Inflammatory macrophage (primary cell): ENCODE measurements at places on chromosomes 13 and 19.
A peak's percentile ranks its signal among the peaks of the same experiment; 100 is the strongest.

GRCh38 chr19:14826006-14826405 lies 9.0 kb downstream of the OR7A5 start:
- DNase-seq = no peak

GRCh38 chr13:55705971-55706370 lies 1434.7 kb upstream of the PRR20A start:
- no peak for DNase-seq

DNA sequence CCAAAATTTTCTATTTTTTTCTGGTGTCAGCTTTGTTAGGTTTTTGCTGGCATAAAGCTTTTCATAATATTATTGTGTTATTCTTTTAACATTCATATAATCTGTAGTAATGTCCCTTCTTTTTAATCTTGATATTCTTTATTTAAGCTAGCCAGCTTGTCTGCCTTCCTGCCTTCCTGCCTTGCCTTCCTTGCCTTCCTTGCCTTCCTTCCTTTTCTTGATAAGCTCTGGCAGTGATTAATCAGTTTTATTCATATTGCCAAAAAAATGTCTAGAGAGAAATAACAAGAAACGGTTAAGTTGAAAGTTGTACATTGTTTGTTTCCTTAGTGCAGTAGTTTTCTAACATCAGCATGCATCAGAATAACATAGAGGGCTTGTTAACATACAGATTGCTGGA lies 257.5 kb downstream of the MAB21L1 start:
- no peak for DNase-seq

DNA sequence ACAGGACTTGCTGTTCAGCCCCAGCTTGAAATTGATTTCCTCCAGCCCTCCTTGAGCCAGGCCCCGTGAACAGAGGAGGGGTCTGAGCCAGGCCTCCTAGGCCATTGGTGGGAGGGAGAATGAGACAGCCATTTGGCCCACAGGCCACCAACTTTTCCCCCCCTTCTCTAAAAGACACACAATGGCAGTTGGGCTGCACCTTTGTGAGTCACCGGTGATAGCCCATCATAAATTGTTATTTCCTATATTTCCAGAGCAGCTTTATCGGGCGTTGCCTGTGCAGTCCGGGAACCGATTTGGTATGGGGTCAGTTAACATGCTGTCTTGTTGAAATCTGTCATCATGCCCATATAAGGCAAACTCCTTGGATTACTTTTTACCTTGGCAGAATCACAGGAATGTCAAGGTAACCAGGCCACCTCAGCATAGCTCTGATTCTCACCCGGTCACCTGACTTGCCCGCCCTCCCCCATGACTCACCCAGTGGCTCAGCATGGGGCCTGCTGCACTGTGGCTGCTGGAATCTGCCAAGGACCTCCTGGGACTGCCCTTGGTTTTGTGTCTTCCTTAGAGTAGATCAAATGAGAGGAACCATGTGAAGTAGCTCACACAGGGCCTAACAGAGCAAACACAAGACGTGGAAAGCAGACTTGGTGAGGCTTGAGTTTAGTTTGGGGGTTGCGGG lies 36.1 kb downstream of the ACTN4 start:
- peak; percentile 50 for DNase-seq

DNA sequence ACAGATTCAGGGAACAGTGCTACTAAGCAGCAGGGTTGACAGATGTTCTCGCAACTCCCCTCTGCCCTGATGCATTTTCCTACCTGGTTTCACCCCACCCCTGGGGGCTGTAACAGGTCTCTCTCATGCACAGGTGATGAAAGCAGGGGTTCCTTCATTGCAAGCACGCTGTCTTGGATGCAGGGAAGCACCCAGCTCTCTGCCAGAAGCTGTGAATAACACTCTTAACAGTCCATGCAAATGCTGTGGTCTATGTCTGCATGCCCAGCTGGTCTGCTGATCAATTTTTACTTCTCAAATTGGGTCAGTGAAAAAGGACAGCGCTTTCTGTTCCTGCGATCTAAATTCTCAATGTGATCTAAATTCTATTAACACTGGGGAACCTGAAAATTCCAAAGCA lies 246.3 kb upstream of the TSHZ3 start:
- no peak for DNase-seq

DNA sequence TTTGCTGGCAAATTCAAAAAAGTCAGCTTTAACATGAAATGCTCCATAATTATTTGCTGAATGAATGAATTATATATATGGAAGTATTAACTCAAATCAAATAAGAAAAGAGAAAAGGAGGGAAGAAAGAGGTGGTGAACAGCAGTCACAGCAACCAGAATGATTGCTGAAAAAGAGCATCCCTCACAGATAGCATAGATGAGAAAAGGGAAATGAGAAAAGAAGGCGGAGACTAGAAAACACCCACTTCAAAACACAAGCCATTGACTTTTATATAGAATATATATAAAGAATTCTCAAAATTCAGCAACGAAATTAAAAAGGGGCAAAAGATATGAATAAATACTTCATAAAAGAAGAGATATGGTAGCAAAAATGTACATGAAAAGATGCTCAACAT lies 75.2 kb downstream of the CAB39L start:
- peak; percentile 22 for DNase-seq

GRCh38 chr13:50898338-50898737 lies 11.3 kb upstream of the RNASEH2B start:
- DNase-seq = no peak

- no peak for DNase-seq
These were observed 14.5 kb downstream of the ARHGEF7 start for GRCh38 chr13:111129465-111130115.

DNA sequence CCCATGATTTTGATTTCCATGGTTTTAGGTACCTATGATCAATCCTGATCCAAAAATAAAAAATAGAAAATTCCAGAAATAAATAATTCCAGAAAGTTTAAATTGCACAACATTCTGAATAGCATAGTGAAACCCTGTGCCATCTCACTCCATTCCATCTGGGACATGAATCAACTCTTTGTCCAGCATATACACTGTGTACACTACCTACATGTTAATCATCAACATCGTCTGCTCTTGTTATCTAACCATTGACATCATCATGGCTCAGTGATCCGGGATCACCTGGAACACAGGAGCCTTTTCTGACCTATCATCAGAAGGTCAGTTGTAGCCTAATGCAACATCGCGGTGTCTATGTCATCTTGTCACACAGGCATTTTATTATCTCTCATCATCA lies 75.6 kb downstream of the MYO16 start:
- DNase-seq = no peak

- peak; percentile 93 for DNase-seq
These were observed 1.1 kb downstream of the PIP5K1C start for GRCh38 chr19:3698974-3699740.

DNA sequence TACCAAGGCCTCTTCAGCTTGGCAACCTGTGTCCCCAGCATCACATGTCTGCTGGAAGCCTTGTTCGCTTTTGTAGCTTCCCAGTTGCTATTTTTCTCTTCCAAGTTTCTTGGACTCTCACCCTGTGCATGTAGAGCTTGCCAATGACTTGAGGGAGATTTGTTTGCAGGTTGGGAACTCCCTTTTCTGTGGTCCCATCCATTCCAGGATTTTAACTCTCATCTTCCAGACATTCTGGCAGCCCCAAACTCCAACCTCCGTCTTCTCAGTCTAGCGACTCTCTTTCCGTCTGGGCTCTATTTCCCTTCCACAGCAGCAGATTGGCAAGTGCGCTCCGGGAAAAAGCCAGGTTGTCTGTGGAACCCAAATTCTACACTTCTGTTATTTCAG lies 9.0 kb downstream of the PLAUR start:
- DNase-seq = no peak

GRCh38 chr19:35327642-35328041 lies 1.3 kb upstream of the CD22 start:
- DNase-seq = no peak

DNA sequence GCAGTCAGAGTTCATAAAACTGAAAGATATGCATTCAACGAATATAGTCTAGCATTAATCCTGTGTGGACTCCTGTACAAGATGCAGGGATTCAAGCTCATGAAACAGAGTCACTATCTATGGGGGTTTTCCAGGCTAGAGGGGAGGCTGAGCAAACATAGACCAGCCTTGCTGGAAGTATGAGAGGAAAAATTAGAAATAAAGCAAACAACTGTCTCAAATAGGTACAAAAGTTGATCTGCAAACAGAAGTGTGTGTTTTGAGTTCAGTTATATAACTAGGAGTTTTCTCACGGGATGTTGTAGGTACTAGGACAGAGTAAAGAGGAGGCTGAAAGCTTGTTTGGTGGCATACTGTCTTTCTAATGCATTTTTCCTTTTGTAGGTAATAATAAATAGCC lies 8.5 kb upstream of the LGALS14 start:
- no peak for DNase-seq

DNA sequence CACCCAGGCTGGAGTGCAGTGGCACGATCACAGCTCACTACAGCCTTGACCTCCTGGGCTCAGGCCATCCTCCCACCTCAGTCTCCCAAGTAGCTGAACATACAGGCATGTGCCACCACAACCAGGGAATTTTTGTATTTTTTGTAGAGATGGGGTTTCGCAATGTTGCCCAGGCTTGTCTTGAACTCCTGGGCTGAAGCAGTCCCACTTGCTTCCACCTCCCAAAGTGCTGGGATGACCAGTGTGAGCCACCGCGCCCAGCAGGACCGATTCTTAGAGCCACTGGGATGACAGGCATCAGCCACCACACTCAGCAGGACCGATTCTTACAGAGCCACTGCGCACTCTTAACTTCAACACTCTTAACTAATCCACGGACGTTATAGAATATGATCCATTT lies 54.9 kb upstream of the RANBP3 start:
- DNase-seq = no peak

DNA sequence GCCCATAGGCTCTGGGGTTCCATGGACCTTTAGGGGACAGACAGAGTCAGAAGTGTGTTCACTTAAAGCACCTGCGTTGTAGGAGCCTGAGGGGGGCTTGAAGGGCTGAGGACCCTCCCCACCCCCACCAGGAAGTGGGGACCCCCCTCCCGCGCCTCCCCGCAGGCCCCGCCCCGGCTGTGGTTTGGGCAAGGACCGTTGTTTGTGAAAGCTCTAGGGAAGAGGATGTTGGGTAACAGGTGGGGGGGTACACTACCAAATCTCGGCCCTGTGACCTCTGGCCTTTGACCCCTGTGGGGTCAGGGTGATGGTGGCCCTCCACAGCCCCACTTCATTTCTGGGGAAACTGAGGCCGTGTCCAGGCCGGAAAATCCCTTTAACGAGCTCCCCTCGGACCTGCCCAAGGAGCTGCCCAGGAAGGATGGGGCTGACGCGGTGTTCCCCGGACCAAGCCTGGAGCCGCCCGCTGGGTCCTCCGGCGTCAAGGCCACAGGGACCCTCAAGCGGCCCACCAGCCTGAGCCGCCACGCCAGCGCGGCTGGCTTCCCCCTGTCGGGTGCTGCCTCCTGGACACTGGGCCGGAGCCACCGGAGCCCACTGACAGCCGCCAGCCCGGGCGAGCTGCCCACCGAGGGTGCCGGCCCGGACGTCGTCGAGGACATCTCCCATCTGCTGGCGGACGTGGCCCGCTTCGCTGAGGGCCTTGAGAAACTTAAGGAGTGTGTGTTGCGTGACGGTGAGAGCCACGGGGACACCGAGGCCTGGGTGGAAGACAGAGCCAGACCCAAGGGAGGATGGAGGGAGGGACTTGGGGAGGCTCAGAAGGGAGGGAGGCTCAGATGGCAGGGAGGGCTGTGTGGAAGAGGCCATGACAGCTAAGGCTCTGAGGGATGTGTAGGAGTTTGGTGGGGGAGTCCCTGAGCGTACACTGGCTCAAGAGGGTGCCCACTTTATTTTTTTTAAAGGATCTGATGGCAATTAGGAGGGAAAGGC lies 1.3 kb downstream of the ARHGAP45 start:
- peak; percentile 72 for DNase-seq

- no peak for DNase-seq
These were observed 10.4 kb downstream of the SETDB2 start for GRCh38 chr13:49454388-49455006.

DNA sequence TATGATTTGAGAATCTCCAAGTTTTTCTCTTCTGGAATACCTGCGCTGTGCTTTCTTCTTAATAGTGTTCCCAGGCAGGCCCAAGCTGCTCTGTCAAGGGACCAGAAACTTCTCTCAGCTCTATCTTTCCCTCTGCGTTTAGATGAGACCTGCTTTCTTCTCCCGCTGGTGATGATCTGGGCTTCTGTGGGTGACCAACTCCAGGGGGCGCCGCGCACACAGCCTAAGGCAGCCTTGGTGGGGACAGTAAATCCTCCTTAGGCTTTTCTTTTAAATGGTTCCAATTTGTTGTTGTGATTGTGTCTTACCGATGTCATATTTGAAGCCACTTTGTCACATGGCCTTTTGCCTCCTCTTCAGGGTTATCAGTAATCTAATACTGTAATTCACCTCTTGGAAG lies 439.4 kb upstream of the KLF12 start:
- no peak for DNase-seq

GRCh38 chr19:39398297-39398864 lies 7.2 kb downstream of the MED29 start:
- DNase-seq = peak; percentile 88

DNA sequence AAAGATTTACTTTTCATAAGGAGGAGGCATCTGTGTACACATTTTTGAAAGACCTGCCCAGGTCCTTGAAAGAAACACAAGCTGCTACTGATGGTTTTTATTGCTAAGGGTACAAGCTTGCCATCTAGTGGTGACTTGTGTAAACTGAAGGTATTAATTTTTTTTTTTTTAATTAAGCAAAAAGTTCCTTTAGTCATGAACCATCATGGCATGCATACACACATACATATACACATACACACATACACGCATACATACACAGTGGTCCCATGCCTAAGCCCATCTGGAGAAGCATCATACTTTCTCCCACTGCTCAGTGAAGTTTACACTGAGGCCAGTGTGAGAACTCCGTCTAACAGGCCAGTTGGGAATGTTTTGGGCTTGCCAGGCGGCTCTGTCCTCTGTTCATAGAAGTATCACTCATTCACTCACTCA lies 312.5 kb downstream of the DCLK1 start:
- peak; percentile 4 for DNase-seq

- DNase-seq = peak; percentile 85
These were observed at the start of gene KASH5 for GRCh38 chr19:49387936-49388372. Gene KASH5 (plus strand): TSS chr19:49388249. CDS start chr19:49390884, 2,635 bp downstream.

GRCh38 chr13:73800011-73800410 lies 334.2 kb downstream of the KLF12 start:
- no peak for DNase-seq

GRCh38 chr13:113943821-113944565 lies 29.9 kb downstream of the C13orf46 start:
- DNase-seq = no peak

DNA sequence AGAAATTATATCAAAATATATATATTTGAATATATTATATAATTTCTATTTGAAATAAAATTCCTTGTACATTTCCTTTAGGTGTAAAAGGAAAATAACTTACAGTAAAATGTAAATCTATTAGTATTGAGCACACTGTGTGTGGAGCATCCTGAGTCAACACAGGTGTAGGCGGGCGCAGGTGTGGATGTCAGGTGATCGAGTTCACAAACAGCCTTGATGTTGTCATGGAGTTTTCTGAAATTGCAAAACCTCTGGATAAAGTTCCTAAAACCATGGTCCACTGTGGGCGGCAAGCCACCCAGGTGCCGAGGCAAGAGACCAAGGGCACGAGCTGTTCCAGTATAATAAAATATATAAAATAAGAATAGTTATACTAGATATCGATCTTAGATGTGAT lies 27.7 kb upstream of the MCF2L start:
- DNase-seq = no peak
